ENCODE measurements at places on chromosomes 5 and 9.
A peak's percentile ranks its signal among the peaks of the same experiment; 100 is the strongest.

DNA sequence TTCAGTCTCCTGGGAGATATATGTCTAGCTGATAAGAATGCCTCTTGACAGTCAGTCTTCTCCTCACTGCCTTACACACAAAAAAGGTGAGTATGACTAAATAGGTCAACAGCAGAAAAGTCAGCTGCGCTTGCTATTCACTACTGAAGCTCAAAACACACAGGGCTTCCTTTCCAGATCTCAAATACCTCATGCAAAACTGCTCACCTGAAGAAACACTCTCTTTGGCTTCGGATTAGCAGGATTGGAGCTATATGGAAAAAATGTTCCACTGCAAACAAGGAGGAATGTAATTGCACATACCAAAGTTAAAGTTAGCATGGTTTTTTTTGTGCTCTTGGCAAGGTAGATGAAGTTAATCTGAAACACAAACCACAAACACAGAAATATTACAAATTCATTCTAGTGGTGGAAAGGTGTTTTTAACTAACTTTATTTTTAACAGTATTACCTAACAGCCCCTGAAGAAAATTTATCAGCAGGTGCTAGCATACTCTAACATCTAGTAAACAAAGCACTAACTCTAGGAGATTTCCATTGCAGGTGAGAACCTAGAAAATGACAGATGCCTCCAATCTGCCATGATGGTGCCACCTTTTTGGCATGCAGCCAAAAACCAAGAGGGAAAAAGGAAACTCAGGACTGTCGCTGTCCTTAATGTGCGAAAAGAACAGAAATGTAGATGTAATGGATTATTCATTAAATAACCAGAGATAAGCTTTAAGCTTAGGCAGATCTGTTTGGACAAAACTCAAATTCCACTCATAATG, 31.8 kb downstream of the ERMP1 start:
- no peak for DNase-seq

DNA sequence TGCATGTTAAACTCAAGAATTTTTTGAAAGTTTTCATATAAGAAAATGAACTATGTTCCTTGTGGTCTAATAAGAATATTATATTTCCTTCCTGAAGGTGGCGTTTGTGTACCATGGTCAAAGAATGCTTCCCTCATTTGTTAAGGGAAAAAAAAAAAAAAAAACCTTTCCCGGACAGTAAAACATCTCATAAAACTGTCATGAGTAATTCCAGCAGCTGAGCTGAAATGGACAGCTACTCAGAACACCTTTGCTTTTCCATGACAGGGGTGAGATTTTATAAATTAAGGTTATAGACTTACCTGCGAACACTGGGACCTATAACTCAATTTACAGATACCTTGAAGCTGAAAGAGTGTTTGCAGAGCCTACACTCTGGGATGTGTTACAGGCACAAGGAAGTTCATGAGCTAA, 113.2 kb upstream of the RANBP3L start:
- DNase-seq = peak; percentile 51

DNA sequence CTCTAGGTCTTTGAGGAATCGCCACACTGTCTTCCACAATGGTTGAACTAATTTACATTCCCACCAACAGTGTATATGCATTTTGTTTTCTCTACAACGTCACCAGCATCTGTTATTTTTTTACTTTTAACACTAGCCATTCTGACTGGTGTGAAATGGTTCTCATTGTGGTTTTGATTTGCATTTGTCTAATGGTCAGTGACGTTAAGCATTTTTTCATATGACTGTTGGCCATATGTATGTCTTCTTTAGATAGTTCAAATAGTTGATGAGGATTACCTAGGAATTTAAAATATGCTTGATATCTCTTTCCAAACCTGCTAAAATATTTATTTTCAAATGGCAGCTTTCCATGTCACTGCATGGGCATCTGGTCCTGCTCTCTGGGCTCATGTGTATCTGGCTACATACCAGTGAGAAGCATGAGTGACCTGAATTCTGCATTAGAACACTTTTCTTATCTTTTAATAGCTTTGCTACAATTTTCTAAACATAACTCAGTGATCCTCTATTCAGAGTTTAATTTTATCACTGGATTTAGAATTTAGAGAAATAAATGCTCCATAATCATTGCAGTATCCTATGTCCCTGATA, 95.8 kb upstream of the ADAMTS16 start:
- no peak for DNase-seq

GRCh38 chr5:143059976-143060765, 290.0 kb downstream of the ARHGAP26 start:
- DNase-seq = peak; percentile 37
